ENCODE measurements at places on chromosomes 4 and X.

GRCh38 chr4:37889849-37890800 lies 759 bp upstream of the TBC1D1 start:
- peak; percentile 51 for DNase-seq

DNA sequence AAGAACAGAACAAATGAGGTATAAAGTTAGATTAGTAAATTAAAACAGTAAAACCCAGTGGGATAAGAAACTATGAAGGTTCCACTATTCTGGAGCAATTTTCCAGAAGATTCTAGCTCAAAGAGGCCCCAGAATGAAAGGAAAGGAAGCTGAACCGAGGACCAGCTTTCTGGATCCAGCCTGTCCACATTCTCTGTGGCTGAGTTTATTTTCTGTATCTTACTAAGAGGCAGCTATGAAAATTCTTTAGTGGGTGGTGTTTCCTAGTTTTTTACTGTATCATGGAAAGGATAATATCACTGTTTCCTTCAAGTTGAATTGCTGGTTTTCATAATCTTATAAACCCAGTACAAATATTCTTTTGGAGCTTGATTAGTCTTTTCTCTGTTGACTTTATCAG lies 11.8 kb downstream of the DAPP1 start:
- no peak for DNase-seq

DNA sequence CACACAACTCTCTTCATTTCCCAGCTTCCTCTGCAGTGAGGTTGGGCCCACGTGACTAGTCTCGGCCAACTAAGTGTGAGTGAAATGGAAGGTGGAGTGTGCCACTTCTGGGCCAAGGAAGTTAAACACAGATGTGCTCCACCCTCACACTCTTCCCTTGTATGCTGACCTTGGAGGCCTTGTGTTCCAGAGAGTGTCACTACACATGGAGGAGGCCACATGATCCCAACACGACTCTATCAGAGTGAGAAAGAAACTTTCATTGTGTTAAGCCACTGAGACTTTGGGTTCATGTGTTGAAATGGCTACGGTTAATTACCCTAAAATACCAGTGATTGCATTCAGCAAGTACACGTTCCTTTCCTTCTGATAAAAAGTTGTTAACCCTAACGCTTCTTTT lies 55.1 kb downstream of the TBC1D9 start:
- peak; percentile 74 for DNase-seq

GRCh38 chr4:6058531-6059374 lies 40.5 kb upstream of the C4orf50 start:
- DNase-seq: no peak

- DNase-seq: no peak
These were observed 43.8 kb downstream of the GALNT7 start for GRCh38 chr4:173212379-173212778.

GRCh38 chr4:56902703-56903102 lies 5.0 kb upstream of the REST start:
- DNase-seq: no peak

DNA sequence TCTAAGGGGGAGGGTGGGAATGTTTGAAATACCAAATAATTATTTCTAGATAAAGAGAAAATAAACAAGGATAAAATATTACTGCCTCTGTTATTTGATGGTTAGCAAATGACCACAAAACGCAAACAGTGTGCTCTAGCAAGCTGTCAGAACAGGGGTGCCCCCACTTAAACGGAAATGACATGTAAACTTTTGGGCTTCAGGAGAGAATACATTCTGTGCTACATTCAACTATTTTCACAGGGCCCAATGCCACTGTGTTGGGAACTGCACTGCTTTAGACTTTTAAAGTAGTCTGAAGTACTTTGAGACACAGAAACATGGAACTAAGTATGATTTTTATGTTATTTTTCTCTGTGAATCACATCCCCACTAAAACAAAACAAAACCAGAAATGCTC lies 14.1 kb downstream of the CD40LG start:
- no peak for DNase-seq

DNA sequence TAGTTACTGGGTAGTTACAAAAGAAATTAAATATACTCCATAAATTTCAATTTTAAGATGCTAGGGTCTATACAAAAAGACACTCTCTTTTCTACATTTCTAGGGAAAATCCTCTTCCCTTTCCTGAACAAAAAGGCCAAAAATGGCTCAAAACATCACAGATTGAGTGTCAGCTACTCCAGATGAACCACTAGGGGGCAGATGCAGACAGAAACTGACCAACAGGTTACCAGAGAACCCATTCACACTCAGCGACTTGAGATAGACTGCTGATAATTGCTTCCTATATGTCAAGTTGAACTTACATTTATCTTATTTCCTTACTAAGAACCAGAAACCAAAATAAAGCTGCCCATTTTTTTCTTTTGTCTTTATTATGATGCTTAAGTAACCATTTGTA lies 83.4 kb upstream of the MID1IP1 start:
- DNase-seq: no peak

GRCh38 chr4:171759274-171759673 lies 53.9 kb upstream of the GALNTL6 start:
- no peak for DNase-seq

GRCh38 chr4:7323872-7324650 lies 110.7 kb downstream of the PSAPL1 start:
- no peak for DNase-seq

- no peak for DNase-seq
These were observed 364.5 kb downstream of the MAPK10 start for GRCh38 chr4:85995361-85995760.

DNA sequence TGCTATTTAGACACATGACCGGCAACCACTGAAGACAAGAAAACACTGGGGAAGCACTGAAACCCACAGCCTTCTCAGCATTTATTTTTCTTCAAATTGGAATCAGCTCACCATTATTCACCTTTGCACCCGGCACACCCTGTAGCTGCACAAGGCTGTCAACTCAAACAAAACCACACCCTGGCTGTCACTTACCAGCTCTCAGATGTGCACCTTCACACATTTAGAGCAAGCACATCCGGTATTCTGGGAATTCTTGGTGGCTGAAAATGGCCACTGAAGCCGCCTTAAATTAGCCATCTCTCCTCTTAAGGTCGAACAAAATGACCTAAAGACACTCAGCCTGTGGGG lies 5.9 kb downstream of the ZFYVE28 start:
- DNase-seq: peak; percentile 87

- DNase-seq: no peak
These were observed 1144.4 kb downstream of the NLGN4X start for GRCh38 chrX:5084279-5084678.

DNA sequence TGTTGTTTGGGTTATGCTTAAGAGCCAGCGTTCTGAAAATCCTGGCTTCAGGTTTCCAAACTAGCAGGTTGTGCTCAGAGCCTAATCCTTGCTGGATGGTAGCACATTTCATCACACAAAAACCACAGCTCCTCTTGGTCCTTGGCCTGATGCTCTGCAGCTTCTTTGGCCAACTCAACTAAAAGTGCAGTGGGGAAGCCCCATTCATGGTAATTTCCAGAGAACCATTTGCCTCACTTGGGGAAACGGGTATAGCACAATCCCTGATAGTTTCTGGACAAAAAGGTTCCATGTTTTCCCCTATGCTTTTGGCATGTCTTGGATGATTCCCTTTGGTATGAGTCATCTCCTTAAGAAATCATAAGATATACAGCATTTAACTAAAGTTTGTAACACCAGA lies 78.7 kb downstream of the SYNPO2 start:
- no peak for DNase-seq

DNA sequence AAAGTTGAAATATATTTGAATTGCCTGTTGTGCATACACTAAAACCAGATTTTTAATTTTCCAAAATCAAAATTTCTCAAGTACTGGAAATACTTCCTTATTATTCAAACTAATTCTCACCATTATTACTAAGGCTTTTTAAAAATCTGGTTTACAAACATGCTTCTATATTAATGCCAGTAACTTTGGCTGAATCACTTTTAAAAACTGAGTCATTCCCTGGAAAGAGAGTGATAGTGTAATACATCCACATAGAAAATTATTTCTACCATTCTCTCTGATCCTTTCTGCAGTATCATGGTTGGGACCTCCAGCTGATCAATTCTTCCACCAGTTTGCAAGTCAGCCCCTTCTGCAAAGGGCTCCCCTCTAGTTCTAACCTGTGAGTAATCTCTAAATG lies 165.3 kb upstream of the FAM241A start:
- no peak for DNase-seq

GRCh38 chr4:100728861-100729260 lies 211.0 kb upstream of the EMCN start:
- no peak for DNase-seq

DNA sequence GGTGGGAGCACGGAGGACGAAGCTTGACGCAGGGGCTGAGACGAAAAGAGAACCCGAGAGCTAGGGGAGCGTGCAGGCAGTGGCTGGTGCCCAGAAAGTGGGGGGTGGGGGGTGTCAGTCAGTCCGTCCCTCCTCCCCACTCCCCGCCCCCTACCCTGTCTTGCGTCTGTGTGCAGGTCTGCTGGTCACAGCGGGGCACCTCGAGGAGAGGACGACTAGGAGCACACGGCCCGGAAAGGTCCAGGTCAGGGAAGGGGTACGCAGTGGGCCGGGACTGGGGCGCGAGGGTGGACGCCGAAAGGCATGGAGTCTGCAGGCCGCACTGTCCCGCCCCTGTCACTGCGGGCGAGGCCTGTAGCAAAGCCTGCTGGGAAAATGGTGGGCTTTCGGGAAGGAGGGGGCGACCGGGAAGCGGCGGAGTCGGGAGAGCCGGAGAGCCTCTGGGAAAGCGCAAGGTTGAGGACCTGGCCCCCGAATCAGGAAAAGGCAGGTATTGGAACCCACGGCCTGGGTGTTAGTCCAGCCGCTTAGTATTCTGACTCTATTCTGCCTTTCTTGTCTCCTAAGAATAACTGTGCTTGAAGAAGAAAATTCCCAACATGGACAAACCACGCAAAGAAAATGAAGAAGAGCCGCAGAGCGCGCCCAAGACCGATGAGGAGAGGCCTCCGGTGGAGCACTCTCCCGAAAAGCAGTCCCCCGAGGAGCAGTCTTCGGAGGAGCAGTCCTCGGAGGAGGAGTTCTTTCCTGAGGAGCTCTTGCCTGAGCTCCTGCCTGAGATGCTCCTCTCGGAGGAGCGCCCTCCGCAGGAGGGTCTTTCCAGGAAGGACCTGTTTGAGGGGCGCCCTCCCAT lies 769 bp downstream of the TCEAL1 start:
- peak; percentile 82 for DNase-seq

DNA sequence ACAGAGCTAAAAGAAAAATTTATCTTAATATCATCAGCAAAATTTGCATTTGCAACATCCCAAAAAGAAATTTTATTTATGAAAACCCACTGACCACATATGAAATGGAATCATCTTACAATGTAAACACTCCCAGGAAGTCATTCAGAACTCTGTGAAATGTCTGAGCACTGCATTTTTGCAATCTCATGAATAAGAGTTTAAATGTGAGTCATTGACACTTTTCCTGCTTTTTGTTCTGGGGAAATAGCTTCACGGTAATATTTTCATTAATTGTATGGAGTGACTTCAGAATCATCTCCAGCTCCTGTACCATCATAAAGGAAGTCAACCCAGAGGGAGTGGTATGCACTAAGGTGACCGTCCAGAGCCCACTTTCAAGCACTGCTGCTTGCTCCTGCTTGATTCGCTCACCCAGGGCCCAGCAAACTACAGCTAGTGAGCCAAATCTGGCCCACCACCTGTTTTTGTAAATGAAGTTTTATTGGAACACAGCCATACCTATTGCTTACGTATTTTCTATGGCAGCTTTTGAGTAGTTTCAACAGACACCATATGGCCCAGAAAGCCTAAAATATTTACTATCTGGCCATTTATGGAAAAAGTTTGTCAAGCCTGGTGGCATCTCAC lies 17.2 kb downstream of the EDNRA start:
- DNase-seq: no peak

DNA sequence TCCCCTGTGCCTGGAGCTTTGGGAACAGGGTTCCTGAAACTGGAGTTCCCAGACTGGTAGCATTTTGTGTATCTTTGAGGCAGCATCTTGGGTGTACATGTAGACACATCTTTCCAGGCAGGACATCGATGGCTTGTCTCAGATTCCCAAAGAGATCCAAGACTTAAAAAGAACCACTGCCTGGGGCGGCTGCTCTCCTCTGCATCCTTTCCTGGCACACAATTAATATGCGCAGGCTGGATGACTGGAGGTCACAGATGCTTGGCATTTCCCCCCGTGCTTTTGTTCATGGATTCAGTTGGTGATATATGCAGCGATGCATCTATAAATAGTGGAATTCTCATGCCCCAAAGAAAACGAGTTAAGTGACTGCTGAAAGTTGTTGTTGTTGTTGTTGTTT lies 80.5 kb downstream of the CLDN34 start:
- no peak for DNase-seq

- peak; percentile 68 for DNase-seq
These were observed 176.0 kb downstream of the MGST2 start for GRCh38 chr4:139841464-139842195.

DNA sequence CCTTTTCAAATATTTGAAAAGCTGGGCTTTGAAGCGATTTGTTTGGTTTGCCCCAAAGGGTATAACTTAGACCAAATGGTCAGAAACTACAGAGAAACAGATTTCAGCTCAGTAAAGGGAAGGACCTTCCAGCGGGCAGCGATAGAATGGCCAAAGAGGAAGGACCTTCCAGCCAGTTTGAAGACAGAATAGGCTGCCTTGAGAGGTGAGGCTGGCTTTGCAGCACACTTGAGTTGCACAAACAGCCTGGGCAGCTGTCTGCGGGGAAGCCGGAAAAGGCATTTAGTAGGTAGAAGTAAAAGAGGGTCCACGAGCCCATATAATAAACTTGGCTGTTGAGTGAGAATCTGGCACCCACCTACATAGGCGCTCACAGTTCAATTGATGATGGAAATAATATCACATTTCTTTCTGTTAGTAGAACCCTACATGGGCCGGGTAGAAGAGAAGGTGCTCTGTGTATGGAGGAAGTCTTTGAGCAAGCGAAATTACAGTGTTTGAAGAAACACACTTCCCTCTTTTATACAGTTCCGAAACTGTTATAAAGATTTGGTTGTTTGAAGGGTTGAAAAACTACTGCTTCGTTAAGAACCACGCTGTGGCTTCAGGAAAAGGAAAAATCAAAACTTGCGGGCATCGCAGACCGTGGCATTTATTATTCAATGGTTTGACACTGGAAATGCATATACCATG lies 75.0 kb upstream of the SORBS2 start:
- DNase-seq: no peak

DNA sequence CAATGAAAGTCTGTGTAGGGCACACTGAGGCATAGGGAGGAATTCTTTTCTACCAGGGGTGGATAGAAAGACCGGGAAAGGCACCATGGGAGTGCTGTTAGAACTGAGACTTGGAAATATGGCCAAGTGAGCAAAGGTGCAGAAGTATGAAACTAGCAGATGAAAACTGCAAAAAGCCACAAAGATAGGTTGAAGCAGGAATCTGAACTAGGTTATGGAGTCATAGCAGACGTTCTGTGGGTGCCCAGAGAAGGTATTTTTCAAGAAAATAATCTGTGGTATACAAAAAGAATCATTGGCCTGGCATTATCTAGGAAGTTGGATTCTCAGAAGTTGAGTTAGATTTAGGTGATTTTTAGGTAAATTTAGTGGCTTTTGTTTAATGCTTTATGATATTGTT lies 48.5 kb downstream of the SMAD1 start:
- no peak for DNase-seq

GRCh38 chr4:169116270-169116901 lies 106.3 kb upstream of the CBR4 start:
- DNase-seq: no peak

GRCh38 chr4:76276813-76277212 lies 25.3 kb downstream of the FAM47E start:
- no peak for DNase-seq
